ENCODE measurements at places on chromosomes 6 and 20.

- H3K4me3 ChIP-seq = no peak overlapping the region
- H3K36me3 ChIP-seq = no peaks in the 10 kb centered on the region
- H3K27ac ChIP-seq = no peak overlapping the region
- H3K27me3 ChIP-seq = no peaks in the 10 kb centered on the region
- no peaks in the 10 kb centered on the region for H3K4me1 ChIP-seq
These were observed 192.3 kb upstream of the MANEA start for GRCh38 chr6:95384988-95385387.

DNA sequence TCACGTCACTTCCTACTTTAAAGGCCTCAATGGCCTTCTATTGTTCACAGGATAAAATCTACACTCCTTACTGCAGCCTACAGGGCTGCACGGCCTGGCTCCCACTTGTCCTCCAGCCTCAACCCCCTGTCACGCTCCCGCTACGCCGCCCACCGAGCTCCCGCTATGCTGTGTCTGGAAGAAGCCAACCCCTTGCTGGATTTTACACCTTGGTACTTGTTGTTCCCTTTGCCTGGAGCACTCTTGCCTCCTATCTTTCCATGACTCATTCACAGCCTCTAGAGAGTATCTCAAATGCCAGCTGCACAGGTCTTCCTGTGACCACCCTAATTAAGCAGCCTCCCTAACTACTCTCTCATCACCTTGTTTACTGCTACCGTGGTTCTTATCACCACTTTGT lies 259.9 kb downstream of the PRKN start:
- DNase-seq = no peak
- no peaks in the 10 kb centered on the region for H3K36me3 ChIP-seq
- peaks cover 3% of the 10 kb centered on the region for H3K4me1 ChIP-seq
- H3K4me3 ChIP-seq = no peak overlapping the region

DNA sequence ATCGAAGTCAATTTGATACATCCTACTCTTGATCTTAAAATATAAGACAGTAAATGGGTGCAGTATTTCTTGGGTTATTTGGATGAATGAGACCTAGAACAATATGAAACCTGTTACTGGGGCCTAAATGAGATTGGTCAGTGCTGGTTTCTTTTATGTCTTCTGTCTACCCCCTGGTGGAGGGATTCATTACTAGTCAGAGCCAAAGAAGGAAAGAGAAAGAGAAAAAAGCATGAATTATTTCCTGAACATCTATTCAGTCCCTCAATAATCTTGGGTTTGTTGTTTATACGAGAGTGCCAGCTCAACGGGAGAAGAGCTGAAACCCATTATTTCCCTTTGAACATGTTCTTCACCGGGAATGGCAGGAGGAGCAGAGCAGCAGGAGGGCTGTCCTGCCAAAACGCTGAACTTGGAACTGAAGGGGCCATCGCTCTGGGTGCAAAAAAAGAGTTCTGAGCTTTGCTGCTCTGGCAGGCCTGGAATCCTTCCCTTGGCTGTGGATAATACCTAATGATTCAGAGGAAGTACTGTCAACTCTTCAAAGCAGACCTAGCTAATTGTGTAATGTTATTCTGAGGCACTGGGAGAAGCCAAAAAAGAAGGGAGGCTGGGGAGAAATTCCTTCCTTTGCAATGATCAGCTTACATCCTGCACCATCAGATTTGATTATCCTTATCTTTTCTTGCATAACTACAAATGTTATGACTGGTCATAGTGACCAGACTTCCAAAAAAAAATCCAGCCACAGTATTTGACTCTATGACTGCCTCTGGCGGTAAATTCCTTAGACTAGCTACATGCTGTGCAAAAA lies 72.0 kb downstream of the BLOC1S5 start:
- DNase-seq = no peak
- peaks cover 14% of the 10 kb centered on the region for H3K36me3 ChIP-seq
- no peaks in the 10 kb centered on the region for H3K27me3 ChIP-seq
- H3K4me3 ChIP-seq = no peak overlapping the region
- H3K27ac ChIP-seq = no peak overlapping the region

- peaks cover 21% of the 10 kb centered on the region for H3K27me3 ChIP-seq
- no peak for DNase-seq
- no peak overlapping the region for H3K4me3 ChIP-seq
- H3K36me3 ChIP-seq = no peaks in the 10 kb centered on the region
- peaks cover 15% of the 10 kb centered on the region for H3K4me1 ChIP-seq
- H3K27ac ChIP-seq = no peak overlapping the region
These were observed 5.0 kb downstream of the CPXM1 start for GRCh38 chr20:2795451-2795850.

DNA sequence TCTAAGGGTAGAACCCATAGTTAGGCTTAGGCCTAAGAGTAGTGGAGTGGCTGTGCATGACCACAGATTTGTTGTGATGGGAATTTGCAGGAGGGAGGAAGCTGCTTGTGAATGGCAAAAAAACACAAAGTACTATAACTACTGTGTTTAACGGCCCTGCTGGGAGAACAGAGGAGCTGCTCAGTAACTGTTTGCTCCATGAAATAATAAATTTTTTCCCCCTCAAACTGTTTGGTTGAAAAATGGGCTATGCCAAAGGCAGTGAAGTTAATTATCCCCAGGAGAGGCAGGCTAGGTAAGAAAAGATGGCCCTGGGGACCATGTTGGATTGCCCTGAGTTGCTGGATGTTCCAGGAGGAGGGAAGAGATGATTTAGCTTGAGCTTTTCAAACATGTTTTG lies 256.5 kb upstream of the PRND start:
- H3K4me3 ChIP-seq = no peak overlapping the region
- peaks cover 3% of the 10 kb centered on the region for H3K27me3 ChIP-seq
- H3K4me1 ChIP-seq = no peaks in the 10 kb centered on the region
- no peak for DNase-seq

GRCh38 chr6:83294676-83295075 lies 101.5 kb downstream of the RWDD2A start:
- H3K4me1 ChIP-seq = no peaks in the 10 kb centered on the region
- DNase-seq = no peak
- peaks cover 35% of the 10 kb centered on the region for H3K27me3 ChIP-seq
- H3K27ac ChIP-seq = no peak overlapping the region

GRCh38 chr20:1332749-1333300 lies 3.9 kb upstream of the SDCBP2 start:
- H3K36me3 ChIP-seq = no peaks in the 10 kb centered on the region
- H3K27ac ChIP-seq = no peak overlapping the region
- H3K4me1 ChIP-seq = peaks cover 20% of the 10 kb centered on the region
- no peaks in the 10 kb centered on the region for H3K27me3 ChIP-seq
- no peak for DNase-seq

- H3K4me1 ChIP-seq = no peaks in the 10 kb centered on the region
- H3K4me3 ChIP-seq = no peak overlapping the region
- H3K27me3 ChIP-seq = no peaks in the 10 kb centered on the region
These were observed 661.6 kb downstream of the DHX35 start for GRCh38 chr20:39623584-39624234.

DNA sequence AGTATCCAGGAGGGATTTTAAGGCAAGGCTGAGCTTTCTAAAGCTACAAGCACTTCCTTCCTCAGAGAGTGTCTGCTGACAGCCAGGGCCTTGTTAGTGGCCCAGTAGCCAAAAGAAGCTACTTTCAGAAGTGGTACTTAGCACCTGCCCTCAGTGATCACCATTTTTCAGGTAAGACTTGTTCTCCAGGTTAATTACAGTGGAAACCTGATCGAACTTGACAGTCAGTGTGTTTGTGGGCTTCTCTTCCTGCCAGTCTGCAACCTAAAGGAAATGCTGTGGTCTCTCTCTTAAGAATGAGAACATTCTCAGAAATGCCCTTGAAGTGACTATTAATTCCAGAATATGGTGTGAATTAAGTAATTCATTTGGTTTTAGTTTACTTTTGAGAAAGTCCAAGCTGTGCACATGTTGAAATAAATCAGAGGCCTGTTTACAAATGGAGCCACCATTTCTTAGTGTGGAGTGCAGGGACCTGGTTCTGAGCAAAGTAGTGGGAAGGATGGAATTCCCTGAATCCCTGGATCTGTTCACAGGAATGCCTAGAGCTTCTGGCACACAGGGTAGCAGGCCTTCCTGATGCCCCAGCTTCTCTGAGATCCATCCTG lies 185.3 kb upstream of the AGPAT4 start:
- no peaks in the 10 kb centered on the region for H3K36me3 ChIP-seq
- DNase-seq = no peak
- no peaks in the 10 kb centered on the region for H3K27me3 ChIP-seq
- H3K4me3 ChIP-seq = no peak overlapping the region
- H3K27ac ChIP-seq = no peak overlapping the region

- H3K4me1 ChIP-seq = peaks cover 7% of the 10 kb centered on the region
- H3K27ac ChIP-seq = no peak overlapping the region
- no peak for DNase-seq
- H3K27me3 ChIP-seq = peaks cover 38% of the 10 kb centered on the region
- H3K36me3 ChIP-seq = no peaks in the 10 kb centered on the region
These were observed 2.6 kb downstream of the SCUBE3 start for GRCh38 chr6:35216412-35216732.

DNA sequence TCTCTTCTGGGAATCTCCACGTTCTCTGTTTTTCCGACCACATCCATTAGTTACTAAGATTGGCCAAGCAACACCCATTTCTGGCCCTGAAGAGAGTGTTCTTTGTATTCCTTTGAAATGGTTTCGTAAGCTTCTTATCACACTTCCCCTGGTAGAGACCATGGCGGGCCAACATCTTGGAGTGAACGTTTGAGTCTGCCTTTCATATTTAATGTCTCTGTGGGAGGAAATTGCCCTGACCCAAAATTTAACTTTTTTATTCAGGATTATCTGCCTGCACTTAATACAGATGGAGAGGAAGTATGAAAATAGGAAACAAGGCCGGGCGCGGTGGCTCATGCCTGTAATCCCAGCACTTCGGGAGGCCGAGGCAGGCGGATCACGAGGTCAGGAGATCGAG lies 177.0 kb upstream of the SNX9 start:
- H3K27ac ChIP-seq = no peak overlapping the region
- no peaks in the 10 kb centered on the region for H3K36me3 ChIP-seq
- H3K4me1 ChIP-seq = peaks cover 8% of the 10 kb centered on the region
- H3K4me3 ChIP-seq = no peak overlapping the region
- peaks cover 7% of the 10 kb centered on the region for H3K27me3 ChIP-seq
- no peak for DNase-seq

GRCh38 chr6:84453499-84453898 lies 226.1 kb upstream of the CEP162 start:
- H3K27ac ChIP-seq = no peak overlapping the region
- H3K4me3 ChIP-seq = no peak overlapping the region
- no peaks in the 10 kb centered on the region for H3K4me1 ChIP-seq
- H3K36me3 ChIP-seq = no peaks in the 10 kb centered on the region
- H3K27me3 ChIP-seq = no peaks in the 10 kb centered on the region

DNA sequence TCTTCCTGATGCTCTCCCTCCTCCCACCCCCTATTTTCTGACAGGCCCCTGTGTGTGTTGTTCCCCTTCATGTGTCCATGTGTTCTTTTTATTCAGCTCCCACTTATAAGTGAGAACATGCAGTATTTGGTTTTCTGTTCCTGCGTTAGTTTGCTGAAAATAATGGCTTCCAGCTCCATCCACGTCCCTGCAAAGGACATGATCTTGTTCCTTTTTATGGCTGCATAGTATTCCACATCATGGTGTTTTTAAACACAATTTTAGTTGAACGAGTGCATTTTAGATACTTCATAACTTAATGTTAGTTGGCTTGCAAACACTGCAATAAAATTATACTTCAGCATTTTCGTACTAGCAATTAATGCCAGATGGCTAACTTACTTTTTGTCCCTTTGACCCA lies 28.5 kb downstream of the COL9A1 start:
- H3K4me1 ChIP-seq = no peaks in the 10 kb centered on the region
- no peaks in the 10 kb centered on the region for H3K36me3 ChIP-seq
- no peak overlapping the region for H3K4me3 ChIP-seq
- H3K27ac ChIP-seq = no peak overlapping the region
- peaks cover 3% of the 10 kb centered on the region for H3K27me3 ChIP-seq
